ENCODE measurements at places on chromosomes 2 and 18. TPM values are rescaled to one million over a fixed set of nuclear protein-coding genes. Genes with fewer than 3 reads are reported as not detected.

The ALPP gene
- total RNA-seq, result not detected

The HRH4 gene
- total RNA-seq, result 0.23 TPM

DNA sequence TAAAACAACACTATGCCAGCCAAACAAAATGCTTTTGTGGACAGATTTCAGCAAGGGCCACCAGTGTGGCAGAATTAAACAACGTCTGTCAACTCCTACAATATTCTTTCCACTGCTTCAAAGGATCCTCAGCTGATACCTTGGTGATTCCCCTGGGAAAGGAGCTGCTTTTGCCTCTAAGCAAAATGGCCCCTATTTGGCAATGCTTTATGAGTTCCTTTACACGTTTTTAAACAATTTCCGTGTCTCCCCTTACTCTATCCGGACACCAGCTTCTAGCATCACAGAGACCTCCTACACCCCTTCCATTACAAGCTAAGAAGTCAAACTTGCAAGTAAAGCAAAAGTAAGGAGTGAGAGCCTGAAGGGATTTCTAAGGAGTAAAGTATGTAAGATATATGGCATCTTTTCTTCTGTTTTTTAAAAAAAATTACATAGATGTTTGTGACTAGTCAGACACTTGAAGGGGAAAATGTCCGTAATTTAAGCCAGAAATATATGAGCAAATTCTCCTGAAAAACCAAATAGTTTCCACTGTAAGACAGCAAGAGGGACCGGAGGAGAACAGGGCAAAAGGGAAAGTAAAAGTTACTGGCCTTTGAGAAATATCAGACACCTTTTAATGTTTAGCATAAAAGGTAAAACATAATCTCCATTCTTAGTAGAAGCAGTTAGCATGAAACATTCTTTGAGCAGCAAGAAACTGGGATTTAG is 1.9 kb downstream of the SOS1 start:
- DNase-seq, result no peak

DNA sequence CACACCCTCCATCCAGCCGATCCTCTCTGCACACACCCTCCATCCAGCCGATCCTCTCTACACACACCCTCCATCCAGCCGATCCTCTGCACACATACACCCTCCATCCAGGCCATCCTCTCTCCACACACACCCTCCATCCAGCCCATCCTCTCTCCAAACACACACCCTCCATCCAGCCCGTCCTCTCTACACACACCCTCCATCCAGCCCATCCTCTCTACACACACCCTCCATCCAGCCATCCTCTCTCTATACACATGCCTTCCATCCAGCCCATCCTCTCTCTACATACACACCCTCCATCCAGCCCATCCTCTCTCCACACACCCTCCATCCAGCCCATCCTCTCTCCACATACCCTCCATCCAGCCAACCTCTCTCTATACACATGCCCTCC is 83.1 kb downstream of the EIPR1 start:
- DNase-seq, result no peak

- DNase-seq, result no peak
Observed at GRCh38 chr18:26017929-26018328, 72.5 kb downstream of the SS18 start.

- no peak for DNase-seq
Observed at GRCh38 chr2:54106631-54107454, 8.6 kb upstream of the ACYP2 start.

DNA sequence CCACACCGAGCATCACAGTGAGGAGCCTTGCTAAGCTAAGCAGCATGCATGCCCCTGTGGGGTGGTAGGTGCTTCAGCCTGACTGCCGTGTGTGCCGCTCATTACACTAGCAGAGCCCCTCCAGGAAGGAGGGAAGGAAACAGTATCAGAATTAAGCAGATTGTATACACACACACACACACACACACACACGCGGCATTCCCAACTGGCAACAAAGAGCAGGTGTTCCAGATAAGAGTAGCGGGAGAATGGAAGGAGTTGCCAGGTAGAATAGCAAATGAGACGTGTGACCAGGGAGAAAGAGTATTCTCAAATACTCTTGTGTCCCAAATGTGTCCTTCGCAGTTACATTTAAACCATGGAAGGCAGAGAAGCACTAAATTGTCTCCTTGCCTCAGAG is 47.6 kb upstream of the TTC39C start:
- no peak for DNase-seq

GRCh38 chr18:76592981-76593381 is 97.9 kb upstream of the ZNF516 start:
- DNase-seq, result no peak
